Liver (tissue), 10 donors: ENCODE measurements at places on chromosomes 13 and 19.

- H3K36me3 ChIP-seq, result no peaks in the 10 kb centered on the region
- H3K4me1 ChIP-seq, result peaks cover 53% of the 10 kb centered on the region
- no peak overlapping the region for H3K4me3 ChIP-seq
- no peak for DNase-seq
These were observed 342.4 kb downstream of the KCNRG start for GRCh38 chr13:50357586-50358118.

DNA sequence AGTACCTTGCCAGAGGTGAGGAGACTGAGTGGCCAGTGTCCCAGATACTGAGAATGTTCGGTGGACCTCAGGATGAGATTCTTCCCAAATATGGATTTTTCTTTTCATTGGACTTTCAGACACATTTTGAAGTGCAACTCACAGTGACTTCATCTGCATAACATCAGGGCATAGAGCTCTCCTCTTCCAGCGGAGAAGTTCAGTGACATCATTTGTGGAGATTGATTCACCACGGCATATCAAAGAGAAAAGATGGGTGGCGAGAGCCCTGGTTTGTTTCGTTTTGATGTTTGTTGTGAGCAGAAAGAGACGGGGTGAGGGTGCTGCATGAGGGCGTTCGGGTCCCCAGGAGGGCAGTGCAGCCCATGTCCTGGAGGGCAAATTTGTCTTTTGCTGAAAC lies 120.1 kb upstream of the GPR12 start:
- no peaks in the 10 kb centered on the region for H3K4me1 ChIP-seq
- peaks cover 2% of the 10 kb centered on the region for H3K27me3 ChIP-seq
- H3K4me3 ChIP-seq, result no peak overlapping the region
- no peak for DNase-seq
- no peaks in the 10 kb centered on the region for H3K36me3 ChIP-seq

DNA sequence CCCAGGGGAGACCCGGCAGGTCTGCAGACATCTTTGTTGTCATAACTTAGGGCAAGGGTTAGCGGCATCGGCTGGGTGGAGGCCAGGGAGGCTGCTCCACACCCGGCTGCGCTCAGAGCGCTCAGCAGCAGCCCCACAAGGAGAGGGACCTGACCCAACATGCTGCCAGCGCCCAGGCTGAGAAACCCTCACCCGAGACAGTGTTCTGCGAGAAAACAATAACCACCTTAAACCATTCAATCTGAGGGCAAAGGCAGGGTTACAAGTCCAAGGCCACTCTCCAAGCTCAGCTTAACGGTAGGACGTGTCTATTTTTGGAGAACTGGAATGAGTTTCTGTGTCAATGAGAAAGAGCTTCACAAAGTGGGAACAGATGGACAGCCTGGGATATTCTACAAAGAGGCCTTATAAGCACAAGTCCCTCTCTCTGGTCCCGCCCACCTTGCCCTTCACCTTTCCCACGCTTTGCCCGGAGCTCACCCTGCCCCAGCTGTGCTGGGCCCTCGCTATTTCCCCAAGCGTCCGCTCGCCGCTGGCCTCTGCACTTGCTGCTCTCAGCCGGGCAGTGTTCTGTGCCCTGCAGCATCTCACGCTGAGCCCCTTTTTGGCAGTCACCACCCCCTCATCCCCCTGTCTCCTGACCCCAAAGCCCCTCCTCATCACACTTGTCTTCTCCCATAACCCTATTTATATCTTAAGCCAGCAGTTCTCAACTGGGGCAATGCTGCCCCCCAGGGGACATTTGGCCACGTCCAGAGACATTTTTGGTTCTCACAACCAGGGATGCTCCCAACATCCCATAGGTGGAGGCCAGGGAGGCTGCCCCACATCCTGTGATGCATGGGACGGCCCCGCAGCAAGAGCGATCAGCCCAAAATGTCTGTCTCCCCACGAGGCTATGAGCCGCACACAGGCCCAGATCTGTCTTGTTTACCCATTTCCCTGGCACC lies 17.6 kb downstream of the PPP1R12C start:
- no peaks in the 10 kb centered on the region for H3K4me1 ChIP-seq
- H3K36me3 ChIP-seq, result peaks cover 41% of the 10 kb centered on the region
- H3K4me3 ChIP-seq, result no peak overlapping the region
- no peak for DNase-seq

DNA sequence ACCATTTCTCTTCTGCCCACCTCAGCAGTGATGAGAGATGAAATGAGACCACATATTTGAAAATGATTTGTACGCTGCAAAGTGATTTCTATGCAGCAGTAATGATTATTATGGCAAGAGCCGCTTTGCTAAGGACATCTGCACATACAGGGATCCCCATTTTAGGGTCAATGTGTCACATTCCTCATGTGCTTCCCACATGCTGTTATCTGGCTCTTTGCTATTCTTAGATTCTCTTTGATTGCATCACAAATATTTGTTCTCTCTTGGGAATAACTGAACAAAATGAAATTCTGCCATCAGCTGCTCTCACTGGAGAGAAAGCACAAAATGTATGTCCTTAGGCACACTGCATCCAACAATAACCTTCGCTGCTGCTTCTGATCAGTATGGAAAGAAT lies 209.5 kb upstream of the IPO5 start:
- no peaks in the 10 kb centered on the region for H3K36me3 ChIP-seq
- no peak for DNase-seq
- H3K27me3 ChIP-seq, result no peaks in the 10 kb centered on the region
